Umbilical cord (tissue), 2 donors: ENCODE measurements at places on chromosomes 13 and 19. TPM values are rescaled to one million over a fixed set of nuclear protein-coding genes. Genes with fewer than 3 reads are reported as not detected.

- no peak for DNase-seq
These were observed 107.2 kb downstream of the KCNRG start for GRCh38 chr13:50122455-50122854.

GRCh38 chr13:99191900-99192399 lies 8.7 kb upstream of the UBAC2 start:
- no peak for DNase-seq

DNA sequence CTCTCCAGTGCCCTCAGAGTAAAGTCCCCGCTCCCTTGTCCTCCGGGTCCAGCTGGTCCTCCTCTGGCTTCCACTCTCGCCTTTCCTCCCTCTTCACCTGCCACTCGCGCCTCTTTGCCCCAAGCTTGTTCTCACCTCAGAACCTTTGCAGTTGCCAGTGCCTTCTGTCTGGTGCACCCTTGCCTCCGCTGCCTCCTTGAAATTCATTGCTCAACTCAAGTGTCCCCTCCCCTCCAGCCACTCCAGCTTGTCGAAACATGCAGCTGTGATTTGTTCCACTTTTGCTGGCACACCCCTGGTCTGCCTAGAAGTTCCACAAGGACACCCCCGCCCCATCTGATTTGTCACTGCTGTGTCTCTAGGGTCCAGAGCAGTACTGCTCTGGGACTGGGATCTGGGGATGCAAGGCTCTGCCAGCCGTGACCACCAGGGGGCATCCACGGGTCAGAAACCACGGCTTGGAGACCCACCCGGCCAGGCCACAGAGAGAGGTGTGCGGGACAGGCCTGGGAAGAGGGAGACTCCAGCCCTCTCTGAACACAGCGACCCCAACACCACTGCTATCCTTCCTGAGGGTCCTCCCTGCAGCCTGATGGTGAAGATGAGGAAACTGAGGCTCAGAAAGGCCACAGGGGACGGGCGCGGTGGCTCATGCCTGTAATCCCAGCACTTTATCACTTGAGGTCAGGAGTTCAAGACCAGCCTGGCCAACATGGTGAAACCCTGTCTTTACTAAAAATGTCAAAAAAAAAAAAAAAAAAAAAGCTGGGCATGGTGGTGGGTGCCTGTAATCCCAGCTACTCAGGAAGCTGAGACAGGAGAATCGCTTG lies 49.9 kb downstream of the AP1M1 start:
- peak; percentile 82 for DNase-seq

DNA sequence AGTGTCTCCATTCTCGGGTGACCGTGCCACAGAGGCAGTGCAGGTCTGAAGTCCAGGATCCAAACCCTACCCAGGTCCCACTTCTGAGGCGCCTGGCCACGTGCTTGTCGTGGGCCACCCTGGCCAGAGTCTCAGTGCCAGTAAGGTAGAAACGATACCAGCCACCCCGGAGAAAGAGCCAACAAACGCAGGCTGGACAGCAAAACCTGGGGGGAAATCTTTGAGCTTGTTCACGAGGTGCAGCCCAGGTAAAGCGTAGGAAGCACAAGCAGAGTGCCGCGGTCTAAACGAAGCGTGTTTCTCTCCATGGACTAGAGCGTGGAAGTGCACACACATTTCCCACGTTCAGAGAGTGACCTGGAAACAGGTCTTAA lies 95.6 kb downstream of the ATP11A start:
- no peak for DNase-seq

- no peak for DNase-seq
These were observed 127.2 kb upstream of the MAB21L1 start for GRCh38 chr13:35603593-35604285.

The DAND5 gene
- total RNA-seq: not detected

The NOVA2 gene
- total RNA-seq: 6.0 TPM
